ENCODE measurements at places on chromosomes 2 and 18.

- DNase-seq: no peak
Measured at GRCh38 chr2:96111257-96111640, 5.1 kb downstream of the ADRA2B start.

GRCh38 chr2:121043061-121043826, 241.8 kb downstream of the TFCP2L1 start:
- DNase-seq: no peak

- no peak for DNase-seq
Measured at GRCh38 chr2:20434588-20435294, 12.1 kb upstream of the RHOB start.

DNA sequence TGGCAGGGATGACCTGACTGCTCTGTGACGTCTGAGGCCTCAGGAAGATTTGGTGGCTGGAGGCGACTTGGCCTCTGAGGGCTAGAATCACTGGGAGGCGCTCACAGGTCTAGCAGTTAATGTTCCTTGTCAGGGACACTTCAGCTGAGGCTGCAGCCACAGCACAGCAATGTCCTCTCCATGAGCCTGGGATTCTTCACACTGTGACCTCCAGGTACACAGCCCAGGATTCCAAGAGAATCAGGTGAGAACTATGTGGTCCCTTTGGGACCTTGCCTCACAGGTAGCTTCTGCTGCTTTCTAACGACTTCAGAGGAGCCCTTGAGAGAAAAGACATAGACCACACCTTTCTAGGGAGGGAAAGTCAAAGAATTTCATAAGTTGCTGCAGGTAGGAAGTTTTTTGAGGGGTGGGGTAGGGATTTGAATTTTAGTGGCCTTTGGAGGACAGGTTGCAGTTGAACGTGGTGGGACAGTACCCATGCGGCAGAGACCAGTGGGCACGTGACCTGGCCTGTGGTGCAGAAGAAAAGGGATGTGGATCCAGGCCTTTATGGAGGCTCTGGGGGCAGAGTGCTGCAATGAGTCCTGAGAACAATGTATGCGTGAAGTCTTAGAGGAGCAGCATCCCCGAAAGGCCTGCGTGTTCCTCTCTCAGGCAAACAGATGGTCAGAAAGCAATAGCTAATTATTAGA, 86.2 kb downstream of the LYPD1 start:
- no peak for DNase-seq

DNA sequence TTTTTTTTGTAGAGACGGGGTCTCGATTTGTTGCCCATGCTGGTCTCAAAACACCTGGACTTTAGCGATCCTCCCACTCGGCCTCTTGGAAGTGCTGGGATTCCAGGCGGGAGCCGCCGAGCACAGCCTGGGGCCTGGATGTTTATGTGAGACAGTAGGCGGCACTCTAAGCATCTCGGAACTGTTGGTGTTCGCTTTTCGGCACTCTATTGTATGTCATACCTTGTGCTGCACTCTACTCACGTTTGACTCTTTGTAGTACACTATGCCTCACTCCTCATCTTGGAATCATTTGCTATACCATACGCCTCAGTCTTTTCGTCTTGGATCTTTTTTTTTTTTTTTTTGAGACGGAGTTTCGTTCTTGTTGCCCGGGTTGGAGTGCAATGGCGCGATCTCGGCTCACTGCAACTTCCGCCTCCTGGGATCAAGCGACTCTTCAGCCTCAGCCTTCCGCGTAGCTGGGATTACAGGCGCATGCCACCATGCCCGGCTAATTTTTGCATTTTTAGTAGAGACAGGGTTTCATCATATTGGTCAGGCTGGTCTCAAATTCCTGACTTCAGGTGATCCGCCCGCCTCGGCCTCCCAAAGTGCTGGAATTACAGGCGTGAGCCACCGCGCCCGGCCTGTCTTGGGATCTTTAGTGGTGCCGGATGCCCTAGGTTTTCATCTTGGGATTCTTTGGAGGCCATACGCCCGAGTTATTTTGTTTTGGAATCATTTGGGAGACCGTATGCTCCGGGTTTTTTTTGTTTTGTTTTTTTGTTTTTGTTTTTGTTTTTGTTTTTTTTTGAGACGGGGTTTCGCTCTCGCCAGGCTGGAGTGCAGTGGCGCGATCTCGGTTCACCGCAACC, 24.2 kb upstream of the ZDBF2 start:
- no peak for DNase-seq

GRCh38 chr2:37274359-37274965, 43.0 kb downstream of the NDUFAF7 start:
- no peak for DNase-seq

GRCh38 chr2:67515056-67515455, 117.9 kb downstream of the ETAA1 start:
- no peak for DNase-seq

GRCh38 chr2:188965563-188965962, 8.6 kb upstream of the COL3A1 start:
- no peak for DNase-seq

- DNase-seq: no peak
Measured at GRCh38 chr18:38459131-38459994, 893.8 kb upstream of the CELF4 start.

- DNase-seq: no peak
Measured at GRCh38 chr18:54416436-54416835, 58.7 kb downstream of the C18orf54 start.

DNA sequence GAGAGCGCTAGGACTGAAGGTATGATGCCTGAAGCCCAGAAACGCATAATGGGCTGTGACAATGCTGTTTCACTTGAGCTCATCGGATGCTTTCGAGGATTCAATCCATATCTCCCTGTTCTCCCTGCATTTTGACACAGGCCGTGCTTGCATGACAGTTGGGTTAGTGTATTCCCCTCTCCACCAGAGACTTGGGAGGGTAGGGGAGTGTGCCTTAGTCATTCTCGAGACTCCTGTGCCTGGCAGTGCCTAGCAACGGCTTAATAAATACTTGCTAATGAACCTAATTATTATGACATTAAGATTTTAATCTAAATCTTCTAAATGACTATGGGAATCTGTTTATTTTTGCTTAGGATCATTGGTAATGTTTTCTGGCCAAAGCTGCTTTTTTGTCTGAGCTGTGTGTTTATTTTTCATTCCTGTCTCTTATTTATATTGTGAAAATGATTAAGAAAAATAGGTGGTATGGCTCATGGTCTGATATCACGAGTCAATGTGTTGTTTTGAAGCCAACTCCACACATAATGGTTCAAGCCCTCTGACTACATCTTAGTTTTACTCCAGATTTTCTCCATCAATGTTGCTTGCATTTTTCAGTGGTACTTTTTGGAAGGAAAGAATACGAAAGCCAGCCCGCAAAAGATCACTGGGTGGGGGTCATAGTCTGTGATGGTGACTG, 61.3 kb downstream of the NEDD4L start:
- no peak for DNase-seq

DNA sequence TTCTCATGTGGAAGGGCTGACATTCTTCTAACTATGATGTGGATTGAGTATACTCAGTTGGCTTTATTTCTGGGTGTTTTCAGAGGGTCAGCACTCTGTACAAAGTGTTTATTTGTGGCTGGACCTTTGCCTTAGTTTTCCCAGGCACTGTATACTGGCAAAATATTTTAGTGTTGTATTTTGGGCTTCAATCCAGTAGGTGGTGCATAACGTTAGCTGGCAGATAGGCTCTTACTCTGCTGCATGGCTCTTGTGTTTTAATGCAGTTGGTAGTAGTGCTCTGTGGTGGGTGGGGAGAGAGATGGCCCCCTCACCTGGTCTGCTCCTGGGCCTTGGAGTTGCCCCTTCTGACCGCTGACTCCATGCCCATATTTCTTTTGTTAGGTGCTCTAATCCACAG, 75.6 kb upstream of the REG3A start:
- no peak for DNase-seq

DNA sequence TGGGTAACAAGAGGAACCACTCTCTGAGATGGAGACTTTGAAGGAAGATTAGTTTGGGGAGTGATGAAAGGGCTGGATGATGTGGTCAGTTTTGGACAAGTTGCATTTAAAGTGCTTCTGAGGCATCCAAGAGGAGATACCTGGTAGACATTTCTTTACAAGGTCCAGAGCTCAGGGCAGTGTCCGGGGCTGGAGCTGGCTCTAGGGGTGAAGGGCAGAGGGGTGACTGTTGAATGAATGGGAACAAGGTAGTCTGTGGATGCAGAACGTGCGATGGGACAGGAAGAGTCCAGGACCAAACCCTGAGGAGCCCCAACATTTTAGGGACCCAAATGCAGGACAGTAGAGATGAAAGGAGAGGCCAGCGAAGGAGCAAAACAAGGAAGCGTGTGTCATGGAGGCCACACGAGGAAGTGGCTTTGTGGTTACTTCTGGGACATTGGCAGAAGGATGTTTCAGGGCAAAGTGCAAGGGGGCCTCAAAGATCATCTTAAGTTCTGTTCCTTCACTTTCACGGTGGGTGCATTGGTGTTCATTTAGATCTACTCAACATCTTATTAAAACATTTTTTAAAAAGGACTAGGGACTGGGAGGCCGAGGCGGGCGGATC, 13.6 kb upstream of the GPR35 start:
- no peak for DNase-seq

DNA sequence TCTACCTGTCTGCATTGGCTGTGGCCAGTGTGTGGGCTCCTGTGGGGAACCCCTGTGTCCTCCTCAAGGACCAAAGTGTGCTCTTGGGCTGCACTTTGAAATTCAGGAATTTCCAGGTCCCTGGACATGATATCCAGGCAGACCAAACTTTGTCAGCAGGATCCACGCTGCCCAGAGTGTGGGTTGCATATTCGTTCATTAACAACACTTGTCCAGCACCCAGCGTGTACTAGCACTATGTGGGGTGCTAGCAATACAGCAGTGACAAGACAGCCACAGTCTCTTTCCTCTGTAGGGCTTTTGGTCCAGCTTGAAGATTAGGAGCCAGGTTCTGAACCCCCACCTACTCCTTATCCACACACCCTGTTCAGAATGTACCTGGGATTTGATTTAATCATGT, 304.5 kb downstream of the ZNF521 start:
- DNase-seq: no peak

GRCh38 chr2:197838036-197838435, 33.6 kb downstream of the PLCL1 start:
- no peak for DNase-seq

GRCh38 chr2:240962300-240963064, 35.9 kb upstream of the SNED1 start:
- no peak for DNase-seq

- DNase-seq: no peak
Measured at GRCh38 chr18:51621113-51621863, 423.8 kb upstream of the MEX3C start.

DNA sequence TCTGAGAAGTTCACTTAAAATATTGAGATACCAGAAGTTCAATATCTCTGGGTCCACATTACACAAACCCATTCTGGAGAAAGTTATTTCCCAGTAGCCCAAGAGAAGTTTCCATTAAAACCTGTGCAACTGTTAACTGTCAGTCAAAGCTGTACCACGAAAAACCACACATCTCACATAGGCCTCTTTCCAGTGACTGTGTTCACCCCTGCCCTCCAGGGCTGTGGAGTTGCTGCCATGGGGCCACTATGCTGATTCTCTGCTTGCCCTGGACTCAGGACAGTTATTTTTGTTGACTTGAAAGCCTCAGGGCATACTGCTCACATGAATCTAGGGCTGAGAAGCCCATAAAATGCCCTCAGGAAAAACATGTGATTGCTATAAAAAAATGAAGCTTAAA, 153.8 kb downstream of the PIEZO2 start:
- DNase-seq: no peak

- no peak for DNase-seq
Measured at GRCh38 chr2:128528133-128528532, 209.5 kb upstream of the HS6ST1 start.

DNA sequence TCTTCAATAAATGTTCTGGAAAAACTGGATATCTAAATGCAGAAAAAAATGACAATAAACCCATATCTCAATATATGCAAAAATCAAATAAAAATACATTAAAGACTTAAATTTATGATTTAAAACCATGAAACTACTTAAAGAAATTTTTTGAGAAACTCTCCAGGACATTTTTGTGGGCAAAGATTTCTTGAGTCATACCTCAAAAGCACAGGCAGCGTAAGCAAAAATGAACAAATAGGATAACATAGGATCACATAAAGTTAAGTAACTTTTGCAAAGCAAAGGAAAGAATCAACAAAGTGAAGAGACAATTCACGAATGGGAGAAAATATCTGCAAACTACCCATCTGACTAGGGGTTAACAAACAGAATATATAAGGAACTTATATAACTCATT, 1545.5 kb downstream of the SUCLG1 start:
- DNase-seq: no peak

DNA sequence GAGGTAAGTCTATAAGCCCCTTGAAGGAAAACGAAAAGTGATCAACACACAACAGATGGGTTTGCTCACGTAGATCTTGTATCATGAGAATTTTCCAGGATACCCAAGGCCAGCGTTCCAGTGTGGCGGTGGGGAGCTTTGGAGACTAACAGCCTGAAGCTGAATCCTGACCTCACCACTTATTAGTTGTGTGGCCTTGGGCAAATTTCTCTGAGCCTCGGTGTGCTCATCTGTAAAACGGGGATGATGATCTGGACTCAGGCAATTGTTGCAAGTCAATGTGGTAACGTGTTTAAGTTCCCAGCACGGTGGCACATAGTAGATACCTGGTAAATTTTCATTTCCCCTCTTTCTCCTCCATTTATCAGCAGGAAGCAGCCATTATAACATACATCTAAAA, 68.3 kb downstream of the VWA3B start:
- no peak for DNase-seq

- DNase-seq: no peak
Measured at GRCh38 chr2:231531883-231532755, 1.9 kb upstream of the NMUR1 start.

DNA sequence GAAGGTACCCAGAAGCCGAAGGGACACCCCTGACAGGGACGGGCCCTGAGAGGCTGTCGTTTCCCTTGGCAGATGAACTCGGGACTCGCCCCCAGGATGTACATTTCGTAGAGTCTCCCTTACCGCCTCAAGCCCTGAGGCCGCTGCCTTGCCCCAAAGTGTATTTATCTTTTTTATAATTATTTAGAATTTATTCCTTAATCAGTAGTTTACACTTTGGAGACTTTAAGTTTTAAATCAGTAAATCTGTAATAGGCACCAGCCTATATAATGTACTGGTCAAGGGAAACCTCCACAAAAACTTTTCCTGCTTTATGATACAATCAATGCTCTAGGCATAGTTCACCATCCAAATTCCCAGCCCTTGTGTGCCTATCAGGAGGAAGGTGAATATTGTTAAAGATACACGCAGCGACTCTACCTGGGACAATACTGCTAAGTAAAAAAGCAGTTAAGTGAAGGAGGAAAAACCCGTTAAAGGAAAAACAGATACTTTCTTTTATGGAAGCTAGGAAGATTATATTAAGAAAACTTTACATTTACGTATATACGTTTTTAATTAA, 848 bp downstream of the VRK2 start:
- DNase-seq: no peak

- no peak for DNase-seq
Measured at GRCh38 chr2:57906152-57906732, 140.4 kb upstream of the VRK2 start.
